ENCODE measurements at places on chromosomes 1 and 21.

- no peak for DNase-seq
Observed at GRCh38 chr1:114316204-114316603, 162.5 kb upstream of the SYT6 start.

DNA sequence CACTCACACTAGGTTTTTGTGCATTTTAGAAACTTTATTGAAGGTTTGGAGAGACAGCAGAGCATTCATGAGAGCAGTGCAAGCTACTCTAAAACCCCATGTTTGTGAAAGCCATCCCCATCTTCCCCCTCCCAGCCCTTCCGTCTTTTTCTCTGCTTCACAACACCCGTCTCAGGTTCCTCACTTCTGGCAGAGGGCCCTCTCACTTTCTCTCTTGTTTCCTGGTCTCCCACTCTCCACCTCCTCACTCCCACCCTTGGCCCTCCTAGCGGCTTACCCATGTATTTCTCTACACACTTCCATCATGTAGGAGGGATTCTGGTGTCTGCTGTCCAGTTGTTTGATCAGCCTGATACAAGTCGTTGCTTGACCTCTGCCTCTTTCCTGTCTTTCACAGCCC is 92.7 kb downstream of the LRRC8C start:
- DNase-seq, result no peak

DNA sequence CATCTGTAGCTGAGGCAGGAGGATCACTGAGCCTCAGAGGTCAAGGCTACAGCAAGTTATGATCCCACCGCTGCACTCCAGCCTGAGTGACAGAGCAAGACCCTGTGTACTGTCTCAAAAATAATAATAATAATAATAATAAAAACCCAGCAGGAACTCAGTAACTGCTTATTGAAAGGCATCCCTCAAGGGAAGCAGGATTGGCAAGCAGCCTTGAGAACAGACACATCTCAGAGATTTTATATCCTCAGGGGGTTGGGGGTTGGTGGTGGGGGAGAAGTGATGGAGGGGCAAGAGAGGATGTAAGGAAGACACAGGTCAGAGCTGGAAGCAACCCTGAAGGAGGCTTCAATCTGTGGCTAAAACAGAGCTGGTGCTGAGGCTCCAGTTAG is 29.6 kb downstream of the GNB1 start:
- no peak for DNase-seq

DNA sequence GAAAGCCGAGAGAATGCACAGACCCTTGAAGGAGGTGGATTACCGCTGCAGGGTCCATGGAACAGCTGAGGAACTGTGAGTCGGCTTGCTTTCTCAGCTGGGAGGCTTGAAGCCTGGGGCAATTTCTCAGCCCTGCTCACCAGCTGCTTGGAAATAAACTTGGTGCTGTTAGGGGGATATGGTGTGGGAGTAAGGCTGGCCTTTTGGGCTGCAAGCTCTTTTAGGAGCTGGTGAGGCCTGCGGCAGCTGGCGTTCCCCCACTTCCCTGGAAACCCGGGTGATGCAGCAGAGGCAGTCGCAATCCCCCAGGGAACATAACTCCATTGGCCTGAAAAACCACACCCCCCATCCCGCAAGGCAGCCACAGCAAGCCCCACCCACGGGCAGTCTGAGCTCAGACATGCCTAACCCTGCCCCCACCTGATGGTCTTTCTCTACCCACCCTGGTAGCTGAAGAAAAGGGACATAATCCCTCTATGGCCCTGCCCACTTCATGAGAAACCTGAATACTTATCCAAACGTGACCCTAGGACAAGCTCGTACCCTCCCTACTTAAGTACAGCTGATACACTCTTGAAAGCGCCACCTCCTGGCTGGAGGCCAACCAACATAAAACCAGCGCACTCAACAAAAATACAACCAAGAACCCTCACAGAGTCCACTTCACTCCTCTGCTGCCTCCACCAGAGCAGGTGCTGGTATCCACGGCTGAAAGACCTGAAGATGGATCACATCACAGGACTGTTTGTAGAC is 1995.8 kb downstream of the NCAM2 start:
- DNase-seq, result no peak

GRCh38 chr21:26846036-26846931 is 1.1 kb upstream of the ADAMTS1 start:
- no peak for DNase-seq

- DNase-seq, result no peak
Observed at GRCh38 chr1:156706657-156707416, 1.5 kb upstream of the CRABP2 start.

GRCh38 chr1:200925831-200926230 is 31.1 kb downstream of the INAVA start:
- DNase-seq, result no peak

DNA sequence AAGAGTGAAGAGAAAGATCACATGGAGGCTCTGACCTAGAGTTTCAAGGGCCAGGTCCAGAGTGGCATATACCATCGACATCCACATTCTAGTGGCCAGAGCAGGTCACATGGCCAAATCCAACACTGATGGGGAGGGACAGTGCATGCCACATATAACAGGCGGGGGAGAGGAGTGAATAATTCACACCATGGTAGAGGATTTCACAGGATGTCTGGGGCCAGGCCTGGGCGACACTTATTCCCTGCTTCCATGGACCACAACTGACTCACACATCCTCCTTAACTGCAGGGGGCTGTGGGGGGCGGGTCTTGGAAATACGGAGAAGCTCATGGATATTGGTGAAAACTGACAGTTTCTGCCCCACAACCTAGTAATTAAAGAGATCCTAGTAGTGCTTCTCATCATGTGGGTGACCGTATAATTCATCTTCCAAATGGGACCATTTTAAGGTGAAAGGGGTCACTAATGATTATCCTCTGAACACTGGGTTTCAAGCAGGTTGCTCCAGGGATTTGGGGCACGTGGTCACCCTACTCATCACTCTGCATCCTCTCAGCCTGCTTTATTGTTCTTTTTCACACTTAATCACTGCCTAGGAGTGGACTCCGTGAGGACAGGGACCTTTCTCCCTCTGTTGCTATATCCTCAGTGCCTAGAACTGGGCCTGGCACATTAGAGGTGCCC is 44.0 kb downstream of the IGSF21 start:
- no peak for DNase-seq

GRCh38 chr1:167446966-167447365 is 71.4 kb downstream of the CD247 start:
- no peak for DNase-seq

GRCh38 chr1:224831501-224831900 is 98.0 kb upstream of the DNAH14 start:
- no peak for DNase-seq
